Nephron progenitor cell (in vitro differentiated cells): ENCODE measurements at places on chromosomes 12 and 14.
A peak's percentile ranks its signal among the peaks of the same experiment; 100 is the strongest.

DNA sequence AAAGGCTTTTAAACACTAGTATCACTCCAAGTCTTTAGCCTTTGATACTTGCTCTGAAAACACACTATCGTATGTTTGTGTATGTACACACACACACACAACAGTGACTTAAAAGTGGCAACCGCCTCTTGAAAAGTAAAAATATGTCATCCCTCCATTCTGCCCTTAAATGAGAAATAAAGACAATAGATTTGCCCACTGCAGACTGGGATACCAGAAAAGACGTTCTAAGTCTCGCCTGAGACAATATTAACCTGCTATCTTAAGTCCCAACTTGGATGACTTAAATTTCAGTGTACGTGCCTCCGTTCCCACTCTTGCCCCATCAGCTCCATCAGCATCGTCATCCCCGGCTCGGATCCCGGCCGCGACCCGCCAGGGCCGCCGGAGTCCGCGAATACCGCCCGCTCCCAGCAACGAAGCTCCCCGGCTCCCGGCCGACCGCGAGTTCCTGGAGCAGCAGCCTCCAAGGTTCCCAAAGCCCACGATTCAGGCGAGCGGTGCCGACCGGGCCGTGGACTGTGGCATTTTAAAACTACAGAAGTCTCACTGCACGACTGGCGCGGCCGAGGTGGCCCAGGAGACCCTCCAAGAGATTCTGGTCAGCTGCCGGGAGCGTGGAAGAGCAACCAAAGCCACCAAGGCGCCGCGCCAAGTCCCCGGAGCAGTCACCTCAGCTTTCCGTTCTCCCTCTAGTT lies 2.8 kb upstream of the ARID2 start:
- DNase-seq, result peak; percentile 65

- peak; percentile 72 for DNase-seq
Measured at GRCh38 chr12:117671734-117672133, 297.1 kb downstream of the KSR2 start.

GRCh38 chr14:76917158-76917596 lies 91.0 kb downstream of the LRRC74A start:
- DNase-seq, result peak; percentile 67

DNA sequence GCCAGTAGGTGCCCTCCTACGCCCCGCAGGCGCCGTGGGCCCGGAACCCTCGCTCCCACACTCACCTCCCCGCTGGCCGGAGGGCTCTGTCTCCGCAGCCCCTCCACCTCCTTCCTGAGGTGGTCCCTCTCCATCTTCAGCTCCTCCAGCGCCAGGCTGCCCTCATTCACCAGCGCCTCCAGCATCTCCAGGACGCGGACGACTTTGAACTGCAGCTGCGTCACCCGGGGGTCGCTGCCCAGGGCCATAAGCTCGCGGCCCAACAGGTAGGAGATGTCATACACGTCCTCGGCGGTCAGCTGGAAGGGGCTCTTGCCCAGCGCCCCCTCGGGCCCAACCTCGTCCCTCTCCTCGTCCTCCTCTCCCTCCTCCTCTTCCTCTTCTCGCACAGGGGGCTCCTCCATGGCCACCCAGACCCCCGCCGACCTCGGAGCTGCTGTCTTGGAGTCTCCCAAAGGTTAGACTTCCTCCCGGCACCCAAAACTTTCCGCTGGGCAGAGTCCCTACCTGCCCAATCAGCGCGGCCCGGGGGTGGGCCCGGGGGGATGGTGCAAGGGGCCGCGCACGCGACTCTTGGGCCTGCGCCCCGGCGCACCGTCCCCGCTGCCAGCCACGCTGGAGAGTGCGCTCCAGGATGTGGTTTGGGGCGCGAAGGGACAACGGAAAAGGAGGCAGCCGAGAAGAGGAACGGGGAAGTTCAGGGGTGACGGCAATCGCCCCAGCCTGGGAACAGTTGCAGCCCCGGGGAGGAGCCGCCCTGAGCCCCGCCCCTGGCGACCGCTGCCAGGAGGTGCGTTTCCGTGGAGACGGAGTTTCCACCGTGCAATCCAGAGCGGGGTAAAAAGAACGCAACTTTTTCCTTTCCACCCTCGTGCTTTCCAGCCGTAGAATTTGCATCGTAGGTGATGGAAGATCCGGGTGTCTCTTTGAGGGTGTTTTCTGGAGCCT lies at the start of gene RILPL2:
TSS of gene RILPL2 (minus strand) at position 668 of the 948 bp plus-strand sequence. CDS start at position 404, 264 bp downstream.
- peak; percentile 86 for DNase-seq

- no peak for DNase-seq
Measured at GRCh38 chr12:122088179-122088810, 9.7 kb downstream of the MLXIP start.

GRCh38 chr12:31321186-31321896 lies 4.6 kb downstream of the SINHCAF start:
- DNase-seq, result no peak

GRCh38 chr14:67619446-67620216 lies at the start of gene ARG2:
ARG2 (plus strand) TSS chr14:67619920; CDS start chr14:67619978, 58 bp downstream.
- peak; percentile 100 for DNase-seq

DNA sequence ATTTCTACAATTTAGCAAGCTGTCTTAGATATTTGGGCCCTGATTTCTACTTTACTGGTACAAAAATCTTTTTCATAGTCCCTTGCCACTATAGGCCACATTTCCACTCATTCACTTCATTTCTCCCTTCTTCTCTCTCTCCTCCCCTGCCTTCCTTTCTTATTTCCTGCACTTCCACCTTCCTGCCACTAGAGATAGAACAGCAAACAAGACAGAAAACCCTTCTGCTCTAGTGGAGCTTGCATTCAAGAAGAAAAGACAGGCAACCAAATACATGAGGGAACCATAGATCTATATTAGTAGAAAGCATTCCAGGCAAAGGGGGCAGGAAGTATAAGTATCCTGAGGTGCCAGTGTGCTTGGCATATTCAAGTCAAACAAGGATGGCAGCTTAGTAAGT lies 623.5 kb downstream of the FLRT2 start:
- no peak for DNase-seq

GRCh38 chr14:87998482-87998881 lies 5.5 kb upstream of the GALC start:
- no peak for DNase-seq

DNA sequence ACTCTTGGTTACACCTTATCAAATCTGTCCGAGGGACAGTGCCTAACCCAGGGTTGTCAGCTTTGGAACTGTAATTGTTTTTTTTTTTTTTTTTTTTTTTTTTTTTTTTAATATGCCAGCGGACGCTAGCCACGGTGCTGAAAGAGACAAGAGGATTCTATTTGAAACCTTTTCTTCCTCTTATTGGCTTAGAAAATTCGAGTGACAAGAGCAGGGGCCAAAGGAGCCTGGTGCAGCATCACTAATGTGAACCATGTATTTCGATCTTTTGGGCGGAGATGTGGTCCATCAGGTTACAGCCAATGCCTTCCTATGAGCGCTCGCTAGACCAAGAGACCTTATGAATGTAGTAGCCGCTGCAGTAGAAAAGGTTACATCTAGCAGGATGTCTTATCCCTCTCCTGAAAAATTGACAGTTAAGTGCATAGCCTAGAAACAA lies 922 bp downstream of the PTPRR start:
- DNase-seq, result peak; percentile 49

GRCh38 chr14:98928418-98928817 lies 343.6 kb downstream of the BCL11B start:
- DNase-seq, result no peak

GRCh38 chr12:105980533-105980932 lies 158.2 kb downstream of the NUAK1 start:
- no peak for DNase-seq

GRCh38 chr14:63413009-63413408 lies 94.3 kb upstream of the GPHB5 start:
- DNase-seq, result no peak

DNA sequence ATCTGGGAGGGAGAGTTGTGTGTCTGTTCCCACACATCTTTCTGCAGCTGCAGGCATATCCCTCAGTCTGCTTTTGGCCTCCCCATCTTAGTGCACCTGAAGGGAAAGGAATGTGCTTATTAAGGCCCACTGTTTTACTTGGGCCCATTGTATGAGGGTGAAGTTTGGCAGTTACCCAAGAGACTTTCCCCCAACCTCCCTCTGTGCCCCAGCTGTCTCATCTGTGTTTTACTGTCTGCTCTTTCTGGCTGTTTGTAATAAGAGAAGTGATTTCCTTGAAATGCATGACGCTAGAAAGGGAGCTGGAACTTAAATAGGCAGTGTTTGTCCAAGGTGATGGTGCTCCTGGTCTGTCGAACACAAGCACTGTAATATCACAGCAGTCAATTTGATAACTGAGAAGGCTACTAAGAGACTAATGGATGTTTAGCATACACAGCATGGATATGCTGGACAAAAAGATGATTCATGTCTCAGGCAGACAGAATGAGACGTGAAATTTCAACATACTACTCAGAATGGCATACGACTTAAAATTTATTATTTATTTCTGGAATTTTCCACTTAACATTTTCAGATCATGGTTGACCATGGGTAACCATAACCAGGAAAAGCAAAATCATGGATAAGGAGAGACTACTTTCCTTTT lies 43.6 kb downstream of the FSCB start:
- DNase-seq, result no peak
